ENCODE measurements at places on chromosomes 6 and 20.

DNA sequence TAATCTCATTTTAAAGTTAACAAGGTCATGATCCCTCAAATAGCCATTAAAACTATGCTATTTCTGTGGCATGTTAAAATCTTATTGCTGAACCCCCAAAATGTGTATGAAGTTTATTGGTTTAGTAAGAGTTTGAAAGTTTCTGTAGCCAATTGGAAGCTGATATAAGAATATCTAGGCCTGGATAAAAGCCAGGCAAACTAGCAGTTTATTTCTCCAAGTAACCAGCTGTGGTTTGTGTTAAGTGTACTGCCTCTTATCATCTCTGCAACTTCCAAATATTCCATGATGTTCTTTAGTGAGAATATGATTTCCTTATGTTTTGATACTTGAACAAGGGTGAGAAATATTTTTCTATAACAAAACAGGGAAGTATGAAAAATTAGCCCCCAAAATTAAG is 76.7 kb downstream of the PRSS35 start:
- DNase-seq = no peak
- H3K27me3 ChIP-seq = no peaks in the 10 kb centered on the region
- no peak overlapping the region for H3K27ac ChIP-seq
- H3K36me3 ChIP-seq = no peaks in the 10 kb centered on the region
- H3K4me3 ChIP-seq = no peak overlapping the region

- no peaks in the 10 kb centered on the region for H3K27me3 ChIP-seq
- H3K36me3 ChIP-seq = no peaks in the 10 kb centered on the region
- no peaks in the 10 kb centered on the region for H3K4me1 ChIP-seq
- no peak overlapping the region for H3K4me3 ChIP-seq
Measured at GRCh38 chr6:78598966-78599365, 268.4 kb upstream of the IRAK1BP1 start.

DNA sequence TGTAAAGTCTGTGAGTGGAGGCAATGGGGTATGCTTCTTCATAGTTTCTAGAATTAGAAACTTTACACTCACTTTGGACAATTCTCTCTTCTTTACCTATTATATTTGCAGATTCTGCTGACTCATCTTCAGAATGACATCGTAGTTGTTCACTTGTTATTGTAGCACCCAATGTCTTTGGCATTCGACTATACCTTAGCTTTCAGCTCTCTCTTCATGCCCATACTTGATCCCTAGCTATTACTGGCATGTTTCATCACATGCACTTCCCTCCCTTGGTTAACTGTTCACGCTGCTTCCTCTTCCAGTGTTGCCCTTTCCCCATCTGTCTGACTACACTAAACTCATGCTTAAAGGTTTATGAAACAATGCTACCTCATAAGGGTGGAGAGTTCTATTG is 298.1 kb upstream of the TCF21 start:
- H3K4me1 ChIP-seq = no peaks in the 10 kb centered on the region
- no peaks in the 10 kb centered on the region for H3K27me3 ChIP-seq
- no peaks in the 10 kb centered on the region for H3K36me3 ChIP-seq
- no peak overlapping the region for H3K27ac ChIP-seq
- H3K4me3 ChIP-seq = no peak overlapping the region

DNA sequence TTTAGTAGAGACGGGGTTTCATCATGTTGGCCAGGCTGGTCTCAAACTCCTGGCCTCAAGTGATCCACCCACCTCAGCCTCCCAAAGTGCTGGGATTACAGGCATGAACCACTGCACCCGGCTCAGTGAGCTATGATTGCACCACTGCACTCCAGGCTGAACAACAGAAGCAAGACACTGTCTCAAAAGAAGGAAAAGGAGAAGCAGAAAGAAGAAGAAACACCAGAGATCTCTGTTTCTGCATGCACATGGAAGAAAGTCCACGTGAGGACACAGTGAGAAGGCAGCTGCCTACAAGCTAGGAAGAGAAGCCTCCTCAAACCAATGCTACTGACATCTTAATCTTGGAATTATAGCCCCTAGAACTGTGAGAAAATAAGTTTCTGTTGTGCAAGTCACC is 16.0 kb downstream of the ECT2L start:
- DNase-seq = no peak
- no peak overlapping the region for H3K4me3 ChIP-seq
- no peaks in the 10 kb centered on the region for H3K4me1 ChIP-seq
- H3K27ac ChIP-seq = no peak overlapping the region
- no peaks in the 10 kb centered on the region for H3K27me3 ChIP-seq
- no peaks in the 10 kb centered on the region for H3K36me3 ChIP-seq

GRCh38 chr6:32906539-32906938 is 34.3 kb downstream of the HLA-DMB start:
- H3K4me3 ChIP-seq = no peak overlapping the region
- H3K27me3 ChIP-seq = no peaks in the 10 kb centered on the region
- DNase-seq = no peak
- no peak overlapping the region for H3K27ac ChIP-seq

GRCh38 chr6:32833664-32834063 is 4.9 kb downstream of the TAP2 start:
- H3K27ac ChIP-seq = no peak overlapping the region
- no peaks in the 10 kb centered on the region for H3K36me3 ChIP-seq
- H3K4me3 ChIP-seq = no peak overlapping the region

GRCh38 chr6:37515712-37516075 is 16.0 kb upstream of the CCDC167 start:
- no peak for DNase-seq
- peak overlapping the region; percentile 27 for H3K4me3 ChIP-seq
- no peak overlapping the region for H3K27ac ChIP-seq
- H3K36me3 ChIP-seq = no peaks in the 10 kb centered on the region
- peaks cover 38% of the 10 kb centered on the region for H3K27me3 ChIP-seq

DNA sequence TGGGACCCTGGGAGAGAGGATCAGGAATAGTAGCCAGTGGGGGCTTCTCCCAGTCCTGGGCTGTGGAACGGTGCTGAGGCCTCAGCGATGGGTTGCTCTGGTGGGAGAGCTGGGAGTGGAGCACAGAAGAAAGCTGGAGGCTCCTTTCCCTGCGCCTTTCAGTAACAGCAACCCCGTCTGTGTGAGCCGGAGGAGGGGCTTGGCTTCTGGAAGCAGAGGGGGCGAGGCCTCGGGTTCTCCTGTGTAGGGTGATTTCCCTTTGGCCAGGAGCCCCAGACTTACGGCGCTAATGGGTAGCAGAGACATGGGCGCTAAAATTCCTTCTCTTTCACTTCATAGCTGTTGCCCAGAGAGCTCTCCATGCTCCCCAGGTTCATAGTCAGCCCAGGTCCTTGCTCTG is 55.0 kb downstream of the DAAM2 start:
- no peaks in the 10 kb centered on the region for H3K4me1 ChIP-seq
- no peaks in the 10 kb centered on the region for H3K36me3 ChIP-seq
- peak; percentile 32 for DNase-seq
- no peak overlapping the region for H3K27ac ChIP-seq
- no peaks in the 10 kb centered on the region for H3K27me3 ChIP-seq

DNA sequence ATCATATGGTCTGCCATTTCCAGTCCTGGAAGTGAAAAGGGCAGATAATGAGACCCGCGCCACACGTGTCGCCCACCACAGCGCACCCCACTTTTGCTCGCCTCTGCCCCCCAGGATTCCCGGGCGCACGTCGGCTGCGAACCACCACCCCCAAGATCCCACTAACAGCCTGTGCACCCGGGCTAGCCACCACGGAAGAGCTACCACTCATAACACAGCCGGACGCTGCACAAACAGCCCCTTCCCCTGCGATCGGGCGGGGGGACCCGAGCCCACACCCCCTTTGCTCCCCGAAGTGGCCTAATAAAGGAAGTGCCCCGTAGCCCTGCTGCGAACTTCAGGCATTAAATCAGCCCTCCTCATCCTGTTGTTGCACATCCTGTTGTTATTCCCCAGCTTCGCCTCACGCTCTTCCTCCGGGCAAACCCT is 506 bp downstream of the CITED2 start:
- H3K27me3 ChIP-seq = no peaks in the 10 kb centered on the region
- DNase-seq = no peak
- peaks cover 41% of the 10 kb centered on the region for H3K4me1 ChIP-seq
- H3K27ac ChIP-seq = peak overlapping the region; percentile 99
- H3K36me3 ChIP-seq = 0 out of 2 replicates have a peak, but pooled peaks cover 4% of the 10 kb centered on the region

GRCh38 chr6:26660000-26660361 is 435 bp upstream of the ZNF322 start:
- peak; percentile 35 for DNase-seq
- peak overlapping the region; percentile 77 for H3K4me3 ChIP-seq
- peaks cover 8% of the 10 kb centered on the region for H3K4me1 ChIP-seq
- H3K27ac ChIP-seq = no peak overlapping the region

GRCh38 chr6:106102967-106103727 is 17.0 kb downstream of the PRDM1 start:
- no peak for DNase-seq
- peaks cover 25% of the 10 kb centered on the region for H3K27me3 ChIP-seq
- H3K36me3 ChIP-seq = no peaks in the 10 kb centered on the region
- H3K4me3 ChIP-seq = no peak overlapping the region

GRCh38 chr6:52310932-52311331 is 26.4 kb upstream of the MCM3 start:
- no peak for DNase-seq
- no peaks in the 10 kb centered on the region for H3K36me3 ChIP-seq
- no peak overlapping the region for H3K27ac ChIP-seq
- no peak overlapping the region for H3K4me3 ChIP-seq
- peaks cover 5% of the 10 kb centered on the region for H3K27me3 ChIP-seq
- no peaks in the 10 kb centered on the region for H3K4me1 ChIP-seq

GRCh38 chr6:5665173-5665572 is 341.6 kb downstream of the NRN1 start:
- DNase-seq = no peak
- no peaks in the 10 kb centered on the region for H3K36me3 ChIP-seq
- H3K27me3 ChIP-seq = no peaks in the 10 kb centered on the region

- H3K4me1 ChIP-seq = no peaks in the 10 kb centered on the region
- no peak overlapping the region for H3K27ac ChIP-seq
- H3K36me3 ChIP-seq = no peaks in the 10 kb centered on the region
- no peaks in the 10 kb centered on the region for H3K27me3 ChIP-seq
- no peak for DNase-seq
Measured at GRCh38 chr6:110823146-110823545, 7.9 kb upstream of the CDK19 start.

DNA sequence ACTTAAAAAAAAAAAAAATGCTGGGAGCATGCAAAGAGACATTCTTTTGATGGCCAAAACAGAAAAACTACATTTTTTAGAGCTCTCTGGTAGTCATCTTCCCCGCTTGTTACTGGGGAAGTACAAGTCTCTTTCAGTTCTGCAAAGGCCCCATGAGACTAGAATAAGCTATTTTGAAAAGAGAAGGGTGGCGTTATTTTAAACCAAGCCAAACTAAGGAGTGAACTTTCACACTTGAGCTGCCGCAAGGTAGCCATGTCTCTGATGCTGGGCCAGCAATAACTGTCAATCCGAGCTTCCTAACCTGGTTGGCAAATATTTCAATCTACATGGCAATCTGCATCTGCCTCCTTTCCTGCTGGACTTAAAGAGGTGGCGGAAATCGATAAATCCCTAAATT is 96.7 kb downstream of the L3MBTL3 start:
- H3K27ac ChIP-seq = no peak overlapping the region
- H3K4me1 ChIP-seq = no peaks in the 10 kb centered on the region
- no peaks in the 10 kb centered on the region for H3K36me3 ChIP-seq

DNA sequence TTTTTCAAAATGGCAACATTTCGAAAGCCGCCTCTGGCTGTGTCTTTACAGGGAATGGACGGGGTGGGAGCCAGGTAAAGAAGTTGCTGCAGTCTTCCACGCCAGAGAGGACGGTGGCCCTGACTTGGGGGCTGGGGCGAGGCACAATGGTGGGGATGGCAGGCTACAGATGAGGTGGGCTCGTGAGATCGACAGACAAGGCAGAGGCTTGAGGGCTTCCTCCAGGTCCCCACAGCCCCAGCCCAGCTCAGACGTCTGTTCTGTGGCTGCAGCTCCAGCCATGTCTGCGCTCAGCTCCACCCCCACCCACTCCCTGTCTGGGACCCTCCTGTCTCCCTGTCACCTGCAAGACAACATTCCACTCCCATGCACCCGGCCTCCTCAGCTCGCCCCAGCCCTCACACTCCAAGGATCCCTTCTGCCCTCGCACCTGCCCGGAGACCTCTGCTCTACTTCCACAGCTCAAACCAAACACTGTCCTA is 7.4 kb upstream of the C20orf144 start:
- no peaks in the 10 kb centered on the region for H3K27me3 ChIP-seq
- H3K27ac ChIP-seq = no peak overlapping the region
- no peaks in the 10 kb centered on the region for H3K4me1 ChIP-seq

GRCh38 chr6:136550045-136550329 is 235 bp downstream of the MAP7 start:
- H3K4me1 ChIP-seq = peaks cover 38% of the 10 kb centered on the region
- DNase-seq = no peak
- no peak overlapping the region for H3K27ac ChIP-seq
- peak overlapping the region; percentile 93 for H3K4me3 ChIP-seq
- peaks cover 37% of the 10 kb centered on the region for H3K27me3 ChIP-seq

- H3K27ac ChIP-seq = peak overlapping the region; percentile 89
- H3K4me1 ChIP-seq = peaks cover 6% of the 10 kb centered on the region
- no peak for DNase-seq
- no peaks in the 10 kb centered on the region for H3K27me3 ChIP-seq
- peaks cover 5% of the 10 kb centered on the region for H3K36me3 ChIP-seq
- H3K4me3 ChIP-seq = peak overlapping the region; percentile 76
Measured at GRCh38 chr6:31971279-31971992, 502 bp downstream of the DXO start.

DNA sequence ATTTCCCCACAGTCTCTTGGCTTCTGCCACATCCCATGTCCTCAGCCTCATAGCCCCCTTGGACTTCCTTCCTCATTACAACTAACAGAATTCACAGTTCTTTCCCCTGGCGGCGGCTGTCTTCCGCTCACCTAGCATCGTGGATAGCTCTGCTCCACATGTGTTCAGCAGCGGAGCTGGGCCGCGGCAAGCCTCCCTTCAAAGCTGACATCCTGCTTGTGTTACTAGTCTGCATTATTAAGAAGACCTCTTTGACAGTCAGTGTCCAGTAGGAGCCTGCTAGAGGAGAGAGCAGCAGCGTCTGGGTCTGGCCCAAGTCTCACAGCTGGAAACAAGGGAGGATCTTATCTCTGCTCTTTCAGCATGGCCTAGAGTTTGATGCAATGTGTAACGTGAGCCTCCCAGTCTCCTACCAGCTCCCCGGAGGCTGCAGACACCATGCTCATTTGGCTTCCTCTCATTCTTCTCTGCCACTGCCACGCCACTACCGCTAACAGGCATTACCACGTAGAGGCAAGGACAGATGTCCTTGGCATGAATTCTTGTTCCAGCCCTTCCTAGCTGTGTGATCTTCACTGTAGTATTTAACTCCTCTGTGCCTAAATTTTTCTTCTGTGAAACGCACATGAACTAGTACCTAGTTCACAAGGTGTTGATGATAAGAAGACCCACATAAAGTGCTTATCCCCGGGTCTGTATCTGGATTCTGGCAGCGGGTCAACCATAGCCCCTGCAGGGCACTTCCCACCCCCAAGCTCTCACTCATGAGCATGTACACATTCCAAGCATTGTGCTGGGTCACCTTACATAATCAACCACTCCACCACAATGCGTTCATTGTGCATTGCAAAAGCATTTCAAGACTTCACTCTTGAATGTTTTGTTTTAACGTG is 107.1 kb upstream of the BACH2 start:
- peak; percentile 67 for DNase-seq
- no peak overlapping the region for H3K27ac ChIP-seq
- no peaks in the 10 kb centered on the region for H3K27me3 ChIP-seq
- H3K4me1 ChIP-seq = peaks cover 12% of the 10 kb centered on the region
- no peak overlapping the region for H3K4me3 ChIP-seq

- H3K27me3 ChIP-seq = no peaks in the 10 kb centered on the region
- DNase-seq = peak; percentile 83
- H3K36me3 ChIP-seq = no peaks in the 10 kb centered on the region
- peak overlapping the region; percentile 89 for H3K27ac ChIP-seq
- H3K4me1 ChIP-seq = peaks cover 35% of the 10 kb centered on the region
- peak overlapping the region; percentile 3 for H3K4me3 ChIP-seq
Measured at GRCh38 chr6:81790034-81790433, 37.6 kb upstream of the TENT5A start.

All from GM23338 (cell line).